T-helper 17 cell (primary cell): ENCODE measurements at places on chromosomes 16 and 17. TPM values are rescaled to one million over a fixed set of nuclear protein-coding genes. Genes with fewer than 3 reads are reported as not detected.

Gene EPN3
- not detected for total RNA-seq

Gene MYH10
- 0.42 TPM for total RNA-seq

Gene BAIAP3
- 11.8 TPM for total RNA-seq

Gene CDRT15L2
- total RNA-seq = not detected

Gene AHSP
- not detected for total RNA-seq

Gene SLC13A5
- total RNA-seq = not detected

Gene TP53TG3F
- not detected for total RNA-seq

Gene LPO
- not detected for total RNA-seq

Gene PLLP
- 0.75 TPM for total RNA-seq

Gene KRTAP1-5
- not detected for total RNA-seq

Gene SLC6A2
- total RNA-seq = not detected

Gene CCL4
- 2.2 TPM for total RNA-seq

Gene BAHCC1
- total RNA-seq = 0.22 TPM

Gene HAP1
- total RNA-seq = 0.15 TPM

Gene HS3ST3B1
- 13.5 TPM for total RNA-seq

Gene PER1
- 1,926 TPM for total RNA-seq

Gene ZACN
- total RNA-seq = not detected

Gene OR4D1
- 1.2 TPM for total RNA-seq

Gene SOX8
- total RNA-seq = 3.1 TPM

Gene LRRC37A3
- total RNA-seq = 18.6 TPM

Gene SLC5A2
- total RNA-seq = 1.3 TPM

Gene C17orf107
- total RNA-seq = 12.8 TPM

Gene LGALS9B
- not detected for total RNA-seq

Gene CBX4
- total RNA-seq = 110 TPM

Gene GLP2R
- not detected for total RNA-seq

Gene CAPN15
- 63.9 TPM for total RNA-seq

Gene ORAI3
- total RNA-seq = 6.4 TPM

Gene CHD9NB
- not detected for total RNA-seq

Gene ABCA5
- total RNA-seq = 47.6 TPM

Gene MFAP4
- not detected for total RNA-seq

Gene PABPN1L
- not detected for total RNA-seq

Gene PPY
- not detected for total RNA-seq

Gene FAM171A2
- total RNA-seq = 0.07 TPM

Gene EME1
- total RNA-seq = 1.3 TPM

Gene TMED6
- total RNA-seq = not detected

Gene CCL11
- not detected for total RNA-seq

Gene MT1M
- total RNA-seq = not detected

Gene OTOP2
- total RNA-seq = not detected

Gene TNFRSF13B
- 1.1 TPM for total RNA-seq

Gene CNGB1
- not detected for total RNA-seq

Gene TBC1D3
- total RNA-seq = not detected

Gene PRKCB
- total RNA-seq = 122 TPM

Gene FSCN2
- total RNA-seq = 0.65 TPM

Gene RPAIN
- 57.7 TPM for total RNA-seq

Gene PDILT
- total RNA-seq = not detected

Gene GSPT1
- total RNA-seq = 161 TPM

Gene ZG16
- not detected for total RNA-seq

Gene KRTAP3-1
- total RNA-seq = not detected

Gene GFER
- total RNA-seq = 16.2 TPM

Gene KREMEN2
- not detected for total RNA-seq
